ENCODE measurements at places on chromosomes 12 and 14.
A peak's percentile ranks its signal among the peaks of the same experiment; 100 is the strongest.

DNA sequence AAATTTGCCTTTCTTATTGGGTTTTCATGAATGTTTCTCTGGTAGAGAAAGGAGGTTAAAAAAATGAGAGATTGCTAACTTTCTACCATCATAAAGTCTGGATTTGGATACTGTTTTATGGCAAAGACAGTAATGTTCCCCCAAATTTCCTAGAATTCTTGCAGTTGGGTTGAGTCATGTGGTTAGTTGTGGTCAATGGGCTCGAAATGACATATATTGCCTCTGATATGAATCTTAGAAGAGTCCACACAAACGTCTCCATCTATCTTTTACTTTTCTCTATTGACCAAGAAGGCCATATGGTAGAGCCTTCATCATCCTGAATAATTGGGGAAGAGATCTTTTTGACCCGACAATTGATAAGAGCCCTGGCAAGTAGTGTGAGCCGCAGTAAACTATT, 119.5 kb upstream of the PMCH start:
- H3K4me1 ChIP-seq = no peaks in the 10 kb centered on the region
- no peak for DNase-seq
- no peak overlapping the region for H3K27ac ChIP-seq
- H3K27me3 ChIP-seq = no peaks in the 10 kb centered on the region
- H3K4me3 ChIP-seq = no peak overlapping the region

DNA sequence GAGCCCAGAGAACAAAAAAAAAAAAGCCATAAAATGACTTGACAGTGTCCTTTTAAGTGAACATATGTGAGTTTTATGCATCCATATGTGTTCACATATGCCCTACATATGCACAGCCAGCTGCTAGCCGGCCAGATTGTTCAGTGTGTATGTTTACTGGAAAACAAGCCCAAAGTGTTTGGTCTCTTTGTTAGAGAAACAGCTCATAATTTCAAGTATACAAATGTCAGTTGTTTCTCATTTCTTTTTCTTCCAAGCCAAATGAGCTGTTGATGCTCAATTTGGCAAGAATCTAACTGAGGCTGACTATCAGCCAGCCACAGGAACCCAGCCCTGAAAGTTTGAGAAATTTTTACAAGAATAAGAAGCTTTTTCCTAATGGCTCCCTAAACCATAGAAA, 60.8 kb upstream of the TSPAN8 start:
- DNase-seq = no peak
- H3K36me3 ChIP-seq = no peaks in the 10 kb centered on the region
- H3K4me3 ChIP-seq = no peak overlapping the region
- no peaks in the 10 kb centered on the region for H3K27me3 ChIP-seq
- no peak overlapping the region for H3K27ac ChIP-seq
- no peaks in the 10 kb centered on the region for H3K4me1 ChIP-seq

GRCh38 chr14:68011406-68012028, 191.9 kb downstream of the RAD51B start:
- H3K4me3 ChIP-seq = no peak overlapping the region
- H3K36me3 ChIP-seq = no peaks in the 10 kb centered on the region
- no peak overlapping the region for H3K27ac ChIP-seq
- no peak for DNase-seq
- H3K4me1 ChIP-seq = no peaks in the 10 kb centered on the region

DNA sequence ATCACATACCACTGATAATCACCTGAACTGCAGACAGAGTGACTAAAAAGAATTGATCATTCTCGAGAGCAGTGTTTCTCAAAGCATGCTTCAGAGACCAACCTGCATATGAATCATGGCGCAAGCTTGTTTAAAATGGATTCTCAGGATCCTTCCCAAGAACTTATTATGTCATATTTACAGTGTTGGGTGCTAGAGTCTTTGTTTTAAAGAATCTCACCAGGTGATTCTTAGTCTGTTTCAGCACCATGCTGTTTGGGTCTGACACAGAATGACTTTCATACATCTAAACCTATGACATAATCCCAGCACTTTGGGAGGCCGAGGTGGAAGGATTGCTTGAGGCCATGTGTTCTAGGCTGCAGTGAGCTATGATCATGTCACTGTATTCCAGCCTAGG, 31.3 kb upstream of the SSPN start:
- no peak for DNase-seq
- H3K27ac ChIP-seq = no peak overlapping the region
- no peak overlapping the region for H3K4me3 ChIP-seq

DNA sequence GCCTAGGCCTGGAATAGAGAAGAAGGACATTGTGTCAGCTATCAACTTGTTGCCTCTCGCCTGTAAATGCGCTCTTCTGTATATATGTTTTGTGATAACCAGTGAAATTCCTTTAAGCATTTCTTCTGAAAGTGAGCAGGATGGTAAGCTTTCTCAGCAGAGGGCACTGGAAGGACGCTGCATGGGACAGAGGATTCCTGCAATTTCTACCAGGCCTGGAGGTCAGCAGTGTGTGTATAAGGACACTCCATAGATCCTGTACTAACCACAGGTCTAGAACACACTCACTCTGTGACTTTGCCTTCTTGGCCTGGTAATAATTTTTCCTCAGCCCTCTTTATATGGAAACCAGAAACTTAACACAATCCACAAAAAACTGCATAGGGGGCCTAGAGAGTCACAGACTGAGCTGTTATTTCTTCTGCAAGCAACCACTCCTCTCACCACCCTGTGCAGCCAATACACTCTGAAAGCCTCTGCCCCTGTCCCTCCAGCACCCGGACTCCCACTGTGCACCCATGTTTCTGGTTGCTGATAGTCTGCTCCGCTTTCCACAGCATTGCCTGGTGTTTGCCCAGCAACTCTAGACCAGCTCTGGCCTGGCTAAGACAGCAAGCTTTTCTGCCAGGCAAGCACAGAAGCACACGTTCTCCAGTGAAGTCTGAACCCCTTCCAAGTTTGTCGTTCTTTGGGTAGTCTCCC, 94.0 kb upstream of the RMST start:
- no peak for DNase-seq
- no peaks in the 10 kb centered on the region for H3K36me3 ChIP-seq
- no peak overlapping the region for H3K4me3 ChIP-seq

GRCh38 chr12:12812618-12813119, 477 bp upstream of the DDX47 start:
- no peak overlapping the region for H3K27ac ChIP-seq
- H3K4me3 ChIP-seq = no peak overlapping the region
- peaks cover 9% of the 10 kb centered on the region for H3K36me3 ChIP-seq
- H3K27me3 ChIP-seq = no peaks in the 10 kb centered on the region
- H3K4me1 ChIP-seq = peaks cover 6% of the 10 kb centered on the region
- no peak for DNase-seq

GRCh38 chr14:24408764-24409163, 10.0 kb downstream of the NYNRIN start:
- H3K27ac ChIP-seq = no peak overlapping the region
- H3K27me3 ChIP-seq = no peaks in the 10 kb centered on the region
- DNase-seq = no peak
- H3K4me1 ChIP-seq = no peaks in the 10 kb centered on the region
- no peaks in the 10 kb centered on the region for H3K36me3 ChIP-seq

GRCh38 chr12:52884526-52885293, 20.2 kb downstream of the KRT8 start:
- H3K36me3 ChIP-seq = no peaks in the 10 kb centered on the region
- no peak overlapping the region for H3K4me3 ChIP-seq
- H3K27ac ChIP-seq = no peak overlapping the region
- H3K4me1 ChIP-seq = no peaks in the 10 kb centered on the region
- DNase-seq = peak; percentile 76

DNA sequence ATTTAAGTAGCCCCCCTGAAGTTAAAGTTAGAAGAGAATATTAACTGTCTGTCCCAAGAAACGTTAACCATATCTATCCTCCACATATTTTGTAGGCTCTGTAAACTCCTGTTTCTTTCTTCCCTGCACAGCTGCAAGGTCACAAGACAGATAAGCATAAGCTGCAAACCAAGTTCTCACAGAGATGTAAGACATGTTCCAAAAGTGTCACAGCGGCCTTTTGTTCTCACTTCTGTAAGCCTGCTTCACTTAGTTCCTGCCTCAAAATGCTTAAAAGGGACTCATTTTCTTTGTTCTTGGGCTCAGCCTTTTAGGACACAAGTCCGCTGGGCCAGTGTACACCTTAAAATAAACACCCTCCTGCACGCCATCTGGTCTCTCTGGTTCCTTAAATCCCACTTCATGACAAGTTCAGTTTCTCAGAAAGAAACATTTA, 3.2 kb downstream of the RNASE1 start:
- H3K27ac ChIP-seq = peak overlapping the region; percentile 98
- no peaks in the 10 kb centered on the region for H3K27me3 ChIP-seq
- no peak overlapping the region for H3K4me3 ChIP-seq
- H3K4me1 ChIP-seq = peaks cover 42% of the 10 kb centered on the region
- H3K36me3 ChIP-seq = no peaks in the 10 kb centered on the region

- no peak for DNase-seq
- no peak overlapping the region for H3K27ac ChIP-seq
- H3K4me1 ChIP-seq = no peaks in the 10 kb centered on the region
- H3K4me3 ChIP-seq = no peak overlapping the region
These were observed 114.6 kb downstream of the PPFIA2 start for GRCh38 chr12:81644503-81644902.
